EH (cell line): ENCODE measurements at places on chromosomes 1 and 21.
A peak's percentile ranks its signal among the peaks of the same experiment; 100 is the strongest.

DNA sequence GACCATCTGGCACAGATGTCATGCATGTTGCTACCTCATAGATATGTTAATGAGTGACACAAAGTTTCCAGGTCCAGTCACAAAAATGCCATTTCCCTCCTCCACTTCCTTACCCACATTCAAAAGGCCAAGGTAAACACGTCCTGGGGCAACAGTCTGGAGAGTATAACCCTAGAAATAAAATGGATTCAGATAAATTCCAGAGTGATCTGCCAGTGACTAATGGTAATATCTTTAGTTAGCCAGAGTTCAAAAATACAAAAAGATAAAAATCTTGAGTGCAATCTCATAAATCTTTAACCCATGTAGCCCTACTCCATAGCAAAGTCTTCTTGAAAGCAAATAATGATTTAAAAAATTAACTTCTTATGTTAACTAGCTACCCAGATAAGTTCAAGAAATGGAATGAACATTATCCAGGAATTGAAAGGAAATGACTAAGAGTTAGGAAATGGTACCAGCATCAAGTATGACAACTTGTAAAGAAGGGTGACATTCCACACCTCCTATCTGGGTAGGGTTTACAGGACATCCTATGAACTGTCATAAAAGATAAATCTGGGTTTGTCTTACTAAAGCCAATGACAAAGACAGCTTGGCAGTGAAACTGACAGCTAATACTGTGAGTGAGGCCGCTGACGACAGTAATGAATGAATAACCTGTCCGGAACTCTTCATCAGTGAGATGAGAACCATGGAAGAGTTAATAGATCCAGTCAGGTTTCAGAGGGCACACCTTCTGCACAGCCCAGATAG lies 18.1 kb downstream of the RGS2 start:
- peak; percentile 82 for DNase-seq

DNA sequence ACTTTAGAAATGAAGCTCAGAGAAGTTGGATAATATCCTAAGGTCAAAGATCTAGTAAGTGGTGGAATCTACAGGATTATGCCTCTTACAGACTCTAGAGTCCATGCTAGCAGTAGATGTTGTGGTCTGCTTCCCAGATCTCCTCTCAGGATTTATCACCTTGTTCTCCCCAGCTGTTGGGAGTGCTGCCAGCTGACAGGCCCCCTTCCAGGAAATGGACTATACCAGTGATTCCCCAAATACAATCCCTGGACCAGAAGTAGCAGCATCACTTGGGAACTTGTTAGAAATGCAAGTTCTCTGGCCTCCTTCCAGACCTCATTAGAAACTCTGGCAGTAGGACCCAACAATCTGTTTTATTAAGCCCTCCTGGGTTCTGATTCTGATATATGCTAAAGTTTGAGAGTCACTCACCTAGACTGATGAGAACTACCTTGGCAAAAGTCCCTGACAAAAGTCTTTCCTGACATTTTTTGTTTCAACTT lies 24.5 kb upstream of the NTNG1 start:
- DNase-seq = no peak

DNA sequence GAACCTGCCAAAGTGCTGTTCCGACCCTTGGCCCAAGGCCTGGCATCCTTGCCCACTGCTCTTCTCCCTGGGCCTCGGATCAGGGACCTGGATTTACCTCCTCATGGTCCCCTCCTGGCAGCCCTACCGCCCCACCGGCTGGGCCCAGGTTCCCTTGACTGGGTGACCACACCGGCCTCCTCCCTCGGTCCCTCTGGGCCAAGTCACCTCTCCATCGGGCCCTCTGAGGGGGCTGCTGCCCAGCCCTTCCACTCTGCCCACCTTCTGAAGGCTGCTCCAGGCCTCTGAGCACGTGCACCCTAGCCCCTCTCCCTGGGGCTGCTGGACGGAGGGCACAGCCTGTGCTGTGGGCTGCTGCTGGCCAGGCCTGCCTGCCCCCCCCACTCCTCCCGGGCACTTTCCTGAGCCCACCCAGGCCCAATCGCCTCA lies 9.3 kb upstream of the MMEL1 start:
- DNase-seq = no peak

DNA sequence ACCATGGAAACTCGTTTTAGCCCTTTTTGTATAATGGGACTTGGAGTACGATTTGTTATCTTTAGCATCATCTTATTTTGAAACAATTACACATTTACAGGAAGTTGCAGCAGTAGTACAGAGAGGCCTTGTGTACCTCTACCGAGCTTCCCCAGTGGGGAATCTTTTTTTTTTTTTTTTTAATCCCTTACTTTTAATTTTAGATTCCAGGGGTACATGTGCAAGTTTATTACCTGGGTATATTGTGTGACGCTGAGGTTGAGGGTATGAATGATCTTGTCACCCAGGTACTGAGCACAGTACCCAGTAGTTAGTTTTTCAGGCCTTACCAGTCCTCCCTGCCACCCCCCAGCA lies 45.9 kb downstream of the HHAT start:
- no peak for DNase-seq

GRCh38 chr1:109482791-109483671 lies 674 bp upstream of the ATXN7L2 start:
- DNase-seq = no peak

DNA sequence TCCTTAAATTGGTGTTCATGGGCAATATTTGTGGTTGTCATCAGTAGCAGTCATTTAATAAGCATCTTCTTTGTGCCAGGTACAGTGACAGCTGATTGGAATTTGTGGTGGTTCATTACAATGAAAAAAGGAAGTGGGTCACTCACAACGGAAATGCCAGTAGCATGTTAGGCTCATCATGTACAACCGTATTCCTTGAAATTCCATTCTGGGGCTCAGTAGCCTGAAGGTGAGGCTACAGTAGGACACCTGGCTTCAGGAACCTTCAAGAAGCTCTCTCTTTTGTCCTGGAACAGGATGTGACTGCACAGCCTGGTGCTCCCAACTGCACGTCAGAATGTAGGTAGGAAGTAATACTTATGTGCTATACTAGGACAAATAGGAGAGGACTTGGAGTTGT lies 93.9 kb downstream of the ST3GAL3 start:
- DNase-seq = no peak

GRCh38 chr1:27103498-27103897 lies 51.4 kb downstream of the SLC9A1 start:
- no peak for DNase-seq

GRCh38 chr1:165497069-165498013 lies 46.5 kb upstream of the LRRC52 start:
- DNase-seq = no peak

GRCh38 chr1:238254935-238255334 lies 364.2 kb upstream of the ZP4 start:
- no peak for DNase-seq

DNA sequence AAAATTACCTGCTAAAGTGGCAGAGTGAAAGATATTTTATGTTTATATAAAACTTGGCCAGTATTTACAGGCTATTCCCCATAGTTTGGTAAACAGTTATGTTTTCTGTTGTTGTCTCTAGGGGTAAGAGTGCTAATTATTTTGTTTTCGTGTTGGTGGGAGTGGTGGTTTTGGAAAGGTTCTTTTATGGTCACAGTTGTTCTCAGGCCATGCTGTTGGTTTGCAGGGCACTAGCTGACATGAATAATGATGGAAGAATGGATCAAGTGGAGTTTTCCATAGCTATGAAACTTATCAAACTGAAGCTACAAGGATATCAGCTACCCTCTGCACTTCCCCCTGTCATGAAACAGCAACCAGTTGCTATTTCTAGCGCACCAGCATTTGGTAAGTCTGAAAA lies 92.5 kb downstream of the ITSN1 start:
- no peak for DNase-seq

DNA sequence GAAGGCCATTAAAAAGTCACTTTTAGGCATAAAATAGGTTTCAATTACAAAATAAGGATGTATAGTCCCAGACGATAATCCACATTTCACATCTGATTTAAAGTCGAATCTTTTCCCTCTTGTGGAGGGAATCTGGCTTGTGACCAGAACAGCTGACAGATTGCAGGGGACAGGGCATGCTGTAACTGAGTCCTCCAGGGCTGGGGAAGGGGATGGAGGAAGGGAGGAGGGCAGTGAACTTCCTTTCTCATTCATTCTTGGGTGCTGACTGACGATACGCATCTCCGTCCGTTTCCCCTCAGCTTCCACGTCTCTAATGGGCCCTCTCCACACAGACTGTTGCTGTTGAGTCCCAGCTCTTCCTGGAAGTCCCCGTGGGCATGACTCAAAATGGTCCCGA lies 108.1 kb upstream of the CSF3R start:
- no peak for DNase-seq

GRCh38 chr1:167996266-167996665 lies 59.4 kb upstream of the MPC2 start:
- DNase-seq = no peak

- DNase-seq = no peak
Measured at GRCh38 chr1:66418021-66418420, 115.9 kb upstream of the SGIP1 start.

DNA sequence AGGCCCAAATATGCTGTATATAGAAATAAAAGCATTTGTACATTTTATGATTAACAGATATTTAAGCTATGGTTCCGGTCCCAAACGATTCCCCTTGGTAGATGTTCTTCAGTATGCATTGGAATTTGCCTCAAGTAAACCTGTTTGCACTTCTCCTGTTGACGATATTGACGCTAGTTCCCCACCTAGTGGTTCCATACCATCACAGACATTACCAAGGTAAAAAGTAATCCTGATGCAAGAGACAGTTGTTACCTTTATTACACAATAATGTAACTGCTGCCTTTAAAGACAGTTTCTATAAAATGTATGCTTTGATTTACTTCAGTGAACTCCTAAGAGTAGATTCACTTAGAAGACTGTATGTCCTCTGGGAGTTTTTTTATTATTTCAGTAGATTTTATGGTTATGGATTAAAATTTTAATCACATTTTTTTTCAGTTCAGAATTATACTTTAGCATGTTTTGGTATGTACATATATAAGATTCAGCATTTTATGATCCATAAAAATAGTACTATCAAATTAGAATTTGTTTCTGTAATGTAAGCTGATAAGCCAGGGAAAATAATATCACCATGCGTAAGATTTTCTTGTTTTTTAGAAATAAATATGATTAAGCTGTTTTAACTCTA lies 96.5 kb downstream of the USP25 start:
- peak; percentile 42 for DNase-seq

GRCh38 chr21:36636439-36636838 lies 62.5 kb upstream of the SIM2 start:
- no peak for DNase-seq

DNA sequence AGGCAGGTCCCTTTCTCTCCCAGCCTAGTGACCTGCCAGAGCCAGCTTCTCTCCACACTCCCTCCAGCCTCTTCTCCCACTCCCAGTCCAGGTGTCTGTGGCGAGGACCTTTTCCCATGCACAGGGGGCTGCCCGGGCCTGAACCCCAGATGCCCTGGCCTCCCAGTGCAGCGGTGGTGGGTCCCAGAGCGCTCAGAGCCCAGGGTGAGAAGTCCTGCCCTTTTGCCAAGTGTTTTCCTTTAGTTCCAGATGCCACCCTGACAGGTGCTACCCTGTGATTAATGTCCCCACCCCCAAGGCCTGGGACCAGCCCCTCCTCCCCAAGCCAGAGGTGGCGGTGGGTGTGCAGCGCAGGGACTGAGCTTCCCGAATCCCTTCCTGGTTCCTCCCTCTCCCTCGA lies 90.4 kb downstream of the PAX7 start:
- DNase-seq = no peak

DNA sequence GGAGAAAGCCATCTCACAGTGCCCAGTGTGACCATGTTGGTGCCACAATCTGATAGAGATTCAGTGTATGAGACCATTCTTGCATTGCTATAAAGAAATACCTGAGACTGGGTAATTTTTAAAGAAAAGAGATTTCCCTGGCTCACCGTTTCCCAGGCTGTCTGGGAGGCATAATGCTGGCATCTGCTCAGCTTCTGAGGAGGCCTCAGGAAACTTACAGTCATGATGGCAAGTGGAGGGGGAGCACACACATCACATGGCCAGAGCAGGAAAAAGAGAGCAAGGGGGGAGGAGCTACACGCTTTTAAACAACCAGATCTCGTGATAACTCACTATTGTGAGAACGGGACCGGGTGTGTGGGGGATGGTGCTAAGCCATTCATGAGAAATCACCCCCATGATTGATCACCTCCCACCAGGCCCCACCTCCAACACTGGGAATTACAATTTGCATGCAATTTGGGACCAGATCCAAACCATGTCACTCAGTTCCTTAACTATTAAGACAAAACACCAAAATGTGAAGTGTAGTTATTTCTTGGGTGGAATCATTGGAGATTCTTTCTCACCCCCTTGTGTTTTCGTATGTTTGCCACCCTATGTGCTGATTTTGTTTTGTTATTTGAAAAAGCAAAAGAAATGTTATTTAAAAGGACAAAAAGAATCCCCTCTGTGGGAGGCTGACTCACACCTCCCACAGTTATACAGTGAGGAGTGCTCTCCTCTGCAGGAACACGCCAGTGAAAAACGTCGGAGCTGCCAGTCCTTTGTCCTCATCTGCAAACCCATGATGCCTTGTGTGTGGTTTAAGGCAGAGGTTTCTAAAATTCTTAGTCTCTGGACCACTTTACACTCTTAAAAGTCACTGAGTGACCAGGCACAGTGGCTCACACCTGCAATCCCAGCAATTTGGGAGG lies 46.9 kb upstream of the IFNLR1 start:
- no peak for DNase-seq

GRCh38 chr1:5526822-5527551 lies 465.2 kb downstream of the NPHP4 start:
- DNase-seq = no peak

GRCh38 chr1:183149273-183149672 lies 36.8 kb upstream of the LAMC2 start:
- no peak for DNase-seq

- DNase-seq = no peak
Measured at GRCh38 chr1:24936684-24937083, 6.6 kb upstream of the RUNX3 start.

- no peak for DNase-seq
Measured at GRCh38 chr1:236959112-236959511, 45.1 kb downstream of the MT1HL1 start.

- DNase-seq = peak; percentile 77
Measured at GRCh38 chr1:214660900-214661299, 57.9 kb downstream of the CENPF start.

GRCh38 chr1:44031252-44032169 lies at the start of gene SLC6A9:
Gene SLC6A9 (minus strand): TSS chr1:44031462. CDS start chr1:44024277, 7,185 bp downstream.
- peak; percentile 91 for DNase-seq

GRCh38 chr1:182806015-182806678 lies 16.6 kb downstream of the NPL start:
- no peak for DNase-seq

GRCh38 chr1:223401873-223402789 lies 8.9 kb downstream of the CCDC185 start:
- DNase-seq = peak; percentile 85

- DNase-seq = peak; percentile 18
Measured at GRCh38 chr1:86906419-86906818, 7.5 kb downstream of the SELENOF start.

DNA sequence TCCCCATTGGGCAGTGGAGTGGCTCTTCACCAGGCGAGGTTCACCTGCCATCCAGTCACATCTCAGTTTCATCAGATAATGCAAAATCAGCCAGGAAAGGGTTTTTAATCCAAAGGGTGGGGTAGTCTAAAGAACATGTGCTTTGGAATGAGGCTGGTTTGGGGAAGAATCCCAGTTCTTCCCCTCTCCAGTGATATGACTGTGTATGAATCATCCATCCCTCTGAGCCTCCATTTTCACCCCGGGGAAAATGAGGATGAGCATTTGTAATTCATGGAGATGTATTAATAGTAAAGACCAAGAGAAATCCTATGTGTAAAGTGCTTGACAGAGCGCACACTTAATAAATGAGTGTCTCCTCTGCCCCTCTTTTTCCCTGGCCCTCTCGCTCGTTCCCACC lies 215.1 kb upstream of the FGGY start:
- DNase-seq = peak; percentile 70

- DNase-seq = peak; percentile 3
Measured at GRCh38 chr1:48526008-48526710, 54.2 kb upstream of the SPATA6 start.
